ENCODE measurements at places on chromosomes 5 and 9.

GRCh38 chr5:112604732-112605630 is 132.7 kb upstream of the APC start:
- DNase-seq = no peak

DNA sequence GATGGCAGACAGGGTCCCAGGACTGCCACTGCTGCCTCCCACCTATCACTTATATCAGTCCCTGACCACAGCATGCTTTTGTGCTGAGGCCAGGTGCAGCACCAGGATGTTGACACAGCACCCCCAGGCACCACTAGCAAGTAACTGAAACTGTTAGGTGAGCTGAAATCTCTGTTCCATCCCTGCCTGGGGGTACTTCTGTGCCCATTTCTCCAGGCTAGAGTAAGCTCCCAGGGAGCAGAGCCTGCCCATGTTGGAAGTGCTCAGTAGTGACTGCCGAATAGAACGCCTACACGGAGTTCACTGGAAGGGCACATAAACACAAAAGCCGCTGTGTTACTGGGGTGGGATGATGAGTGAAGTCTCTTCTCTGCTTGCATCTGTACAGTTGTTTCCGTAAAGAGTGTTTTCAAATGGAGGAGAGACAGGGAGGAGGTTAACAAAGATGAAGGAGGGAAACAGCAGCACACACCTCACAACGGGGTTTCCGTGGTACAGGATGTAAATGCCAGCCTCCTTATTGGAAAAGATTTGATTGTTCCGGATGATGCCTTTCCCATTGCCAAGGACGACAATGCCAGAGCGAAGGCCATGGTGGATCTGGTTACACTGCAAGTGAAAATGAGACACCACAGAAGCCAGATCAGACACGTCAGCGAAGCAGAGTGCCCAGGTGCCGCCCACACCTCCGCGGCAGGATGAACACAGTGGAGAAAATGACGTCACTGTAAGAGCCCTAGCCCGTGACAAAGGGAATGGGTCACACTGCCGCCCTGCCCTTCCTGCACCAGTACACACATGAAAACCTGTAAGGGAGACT is 43.1 kb downstream of the POLR1E start:
- DNase-seq = no peak

DNA sequence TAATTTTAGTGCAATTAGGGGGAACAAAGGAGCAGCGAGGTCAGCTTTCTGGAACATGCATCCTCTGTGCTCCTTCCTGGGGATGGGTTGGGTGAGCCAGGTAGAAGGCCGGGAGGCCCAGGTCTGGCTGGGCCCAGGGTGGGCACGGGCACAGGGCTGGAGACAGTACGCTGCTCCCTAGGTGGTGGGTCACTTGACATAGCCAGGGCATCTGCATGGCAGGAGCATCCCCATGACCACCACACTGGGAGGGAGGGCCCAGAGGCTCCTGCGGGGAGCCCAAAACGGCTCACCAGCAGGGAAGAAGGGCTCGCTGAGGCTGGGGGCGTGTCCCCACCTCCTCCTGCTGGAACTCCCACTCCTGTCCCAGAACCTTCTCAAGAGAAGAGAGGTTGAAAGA is 216.8 kb downstream of the NXNL2 start:
- no peak for DNase-seq

GRCh38 chr9:87167582-87167981 is 220.3 kb upstream of the GAS1 start:
- DNase-seq = no peak

- no peak for DNase-seq
These were observed 1579.3 kb upstream of the CDH6 start for GRCh38 chr5:29614206-29614605.

- DNase-seq = no peak
These were observed 308.8 kb downstream of the PJA2 start for GRCh38 chr5:109100971-109101370.

DNA sequence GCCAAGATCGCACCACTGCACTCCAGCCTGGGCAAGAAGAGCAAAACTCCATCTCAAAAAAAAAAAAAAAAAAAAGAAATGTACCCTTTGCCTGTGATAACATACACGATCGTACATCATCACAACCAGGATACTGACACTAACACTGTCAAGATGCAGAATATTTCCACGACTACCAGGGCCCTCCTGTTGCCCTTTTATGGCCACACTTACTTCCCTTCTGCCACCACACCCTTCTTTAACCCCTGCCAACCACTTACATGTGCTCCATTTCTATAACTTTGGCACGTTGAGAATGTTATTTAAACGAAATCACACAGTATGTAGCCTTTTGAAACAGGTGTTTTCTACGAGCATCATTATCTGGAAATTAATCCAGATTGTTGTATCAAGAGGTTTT is 69.0 kb upstream of the OTULINL start:
- no peak for DNase-seq

Data from tibial nerve (tissue), 4 donors.